ENCODE measurements at places on chromosomes 6 and 20. TPM values are rescaled to one million over a fixed set of nuclear protein-coding genes. Genes with fewer than 3 reads are reported as not detected.
A peak's percentile ranks its signal among the peaks of the same experiment; 100 is the strongest.

DNA sequence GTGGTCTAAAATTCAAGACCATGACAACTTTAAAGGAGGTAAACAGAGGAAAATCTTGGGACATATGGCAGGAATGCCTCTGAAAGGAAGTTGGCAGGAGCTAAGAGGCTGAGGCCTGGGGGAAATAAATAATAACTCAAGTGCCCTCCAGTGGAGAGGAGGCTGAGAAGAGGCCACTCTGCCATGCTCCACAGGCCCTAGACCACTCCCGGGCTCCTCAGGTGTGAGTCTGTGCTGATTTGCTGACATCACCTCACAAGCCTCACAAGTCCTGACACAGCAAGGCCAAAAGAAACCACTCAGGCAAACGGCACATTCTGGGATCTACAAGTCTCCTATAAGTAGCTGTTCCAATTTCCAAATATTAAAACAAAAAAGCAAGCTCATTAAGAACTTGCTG is 91.0 kb upstream of the RIPOR2 start:
- peak; percentile 75 for DNase-seq

- no peak for DNase-seq
Measured at GRCh38 chr20:62288535-62289105, 14.2 kb upstream of the ADRM1 start.

DNA sequence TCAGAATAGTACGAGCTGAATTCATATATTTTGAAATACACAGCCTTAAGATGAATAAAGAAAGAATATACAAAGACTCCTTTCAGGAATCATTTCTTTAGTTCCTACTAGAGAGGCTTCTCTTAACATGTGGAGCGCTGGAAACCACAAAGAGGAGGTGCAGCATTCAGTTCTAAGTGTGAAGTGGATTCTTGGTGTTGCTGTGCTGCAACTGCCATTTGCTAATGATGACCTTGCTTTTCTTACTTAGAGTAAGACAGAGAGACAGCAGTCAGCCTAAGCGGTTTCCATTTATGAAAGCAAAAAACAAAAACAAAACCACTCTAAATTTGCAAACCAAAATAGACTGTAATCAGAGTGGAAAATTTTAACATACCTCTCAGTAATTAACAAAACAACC is 629.0 kb downstream of the EPHA7 start:
- DNase-seq, result no peak

- no peak for DNase-seq
Measured at GRCh38 chr6:3471711-3472110, 14.9 kb upstream of the SLC22A23 start.

- peak; percentile 67 for DNase-seq
Measured at GRCh38 chr20:56004007-56004406, 1.3 kb downstream of the CBLN4 start.

DNA sequence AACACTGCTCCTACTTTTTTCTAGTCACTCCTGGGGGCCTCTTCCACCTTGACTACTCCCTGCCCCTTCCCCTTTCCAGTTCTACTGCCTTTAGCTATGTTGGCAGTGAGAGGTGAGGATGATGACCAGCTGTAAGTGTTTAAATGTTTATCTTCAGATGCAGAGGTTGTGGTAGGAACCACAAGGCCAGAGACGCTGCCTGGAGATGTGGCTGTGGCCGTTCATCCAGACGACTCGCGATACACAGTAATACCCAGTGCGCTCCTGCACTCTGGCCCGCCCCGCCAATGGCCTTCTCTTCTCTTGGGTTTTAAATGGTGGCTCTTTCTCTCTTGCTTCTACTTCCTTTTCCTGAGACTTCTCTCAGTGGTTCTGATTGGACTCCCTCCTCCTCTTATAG is 4.6 kb downstream of the VARS2 start:
- DNase-seq, result no peak

DNA sequence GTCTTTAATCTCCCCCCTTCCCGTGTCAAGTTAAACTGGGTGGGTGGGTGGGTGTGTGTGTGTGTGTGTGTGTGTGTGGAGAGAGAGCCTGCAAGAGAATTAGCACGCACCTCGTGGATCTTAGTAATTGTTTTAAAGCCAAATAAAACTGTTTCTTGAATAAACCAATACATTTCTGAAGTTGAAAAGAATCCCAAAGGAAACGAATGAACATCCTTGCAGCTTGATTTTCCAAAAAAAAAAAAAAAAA is 381 bp upstream of the BICRAL start:
- peak; percentile 72 for DNase-seq

GRCh38 chr20:53298911-53299310 is 294.7 kb downstream of the ZNF217 start:
- no peak for DNase-seq

DNA sequence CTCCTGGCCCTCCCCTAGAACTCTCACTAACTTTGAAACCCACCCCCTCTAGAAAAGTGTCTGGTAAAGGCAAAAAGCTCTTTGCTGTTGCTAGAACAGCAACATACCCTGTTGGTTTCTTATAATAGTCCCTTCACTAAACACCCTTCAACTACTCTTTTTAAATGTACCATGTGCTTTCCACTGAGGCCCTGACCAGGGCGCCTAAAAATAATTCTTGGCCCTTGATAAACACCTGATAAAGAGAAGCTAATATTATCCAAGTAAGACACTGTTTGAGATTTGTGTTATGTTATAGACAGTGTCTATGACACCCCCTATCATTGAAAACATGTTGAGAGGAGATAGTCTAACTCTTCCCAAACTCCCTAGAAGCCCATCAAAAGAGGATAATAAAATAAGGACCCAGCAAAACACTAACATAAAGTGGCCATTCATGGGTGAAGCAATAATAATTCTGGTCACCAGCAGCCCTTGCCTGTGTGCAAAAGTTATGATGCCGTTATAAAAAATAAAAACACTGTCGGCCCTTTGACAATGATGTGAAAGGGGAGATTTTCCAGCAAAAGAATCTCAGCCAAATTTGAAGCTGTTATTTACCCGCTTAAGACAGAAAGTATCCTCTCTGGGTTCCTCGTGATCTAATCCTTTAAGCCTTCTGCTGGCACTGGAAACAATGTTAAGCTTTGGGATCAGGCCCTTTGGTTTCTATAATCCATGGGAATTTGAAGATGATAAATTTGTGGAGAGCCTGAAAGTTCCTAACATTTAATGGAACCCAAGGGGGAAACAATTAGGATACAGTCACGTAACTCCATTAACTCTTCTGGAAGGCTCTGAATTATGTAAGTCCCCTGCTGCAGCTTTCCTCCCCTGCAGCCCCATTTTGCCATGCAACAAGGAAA is 122.6 kb upstream of the PLCB4 start:
- DNase-seq, result peak; percentile 77

DNA sequence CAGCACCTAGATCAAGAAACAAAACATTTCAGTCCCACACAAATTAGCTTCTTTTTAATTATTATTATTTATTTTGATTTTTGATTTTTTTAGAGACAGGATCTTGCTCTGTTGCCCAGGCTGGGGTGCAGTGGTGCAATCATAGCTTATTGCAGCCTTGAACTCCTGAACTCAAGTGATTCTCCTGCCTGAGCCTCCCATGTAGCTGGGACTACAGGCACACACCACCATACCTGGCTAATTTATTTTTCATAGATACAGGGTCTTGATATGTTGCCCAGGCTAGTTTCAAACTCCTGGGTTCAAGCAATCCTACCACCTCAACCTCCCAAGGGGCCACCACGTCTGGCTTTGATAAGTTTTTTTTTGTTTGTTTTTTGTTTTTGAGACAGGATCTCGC is 24.6 kb downstream of the SNAI1 start:
- DNase-seq, result no peak

GRCh38 chr6:4864519-4864918 is 88.3 kb downstream of the CDYL start:
- no peak for DNase-seq

DNA sequence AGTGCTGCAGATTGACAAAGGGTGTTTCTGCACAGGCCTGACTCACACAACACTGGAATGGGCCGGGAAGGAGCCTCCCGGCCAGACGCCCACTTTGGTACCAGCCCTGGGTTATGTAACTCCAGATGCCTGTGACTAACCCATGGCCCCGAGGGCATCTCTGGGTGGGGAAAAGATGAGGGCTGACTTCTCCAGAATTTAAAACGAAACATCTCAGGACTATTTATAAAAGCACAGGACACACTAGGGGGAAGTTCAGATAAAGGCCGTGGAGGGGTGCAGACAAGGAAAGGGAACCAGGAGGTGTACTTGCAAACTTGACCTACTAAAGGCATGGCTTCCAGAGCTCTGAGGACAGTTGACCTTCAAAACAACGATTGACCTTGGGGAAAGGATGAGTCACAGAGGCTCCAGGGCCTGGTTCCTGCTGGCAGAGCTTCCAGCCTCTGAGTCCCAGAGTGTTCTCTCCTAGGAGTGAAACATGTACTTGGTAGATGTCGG is 196.9 kb downstream of the NFATC2 start:
- no peak for DNase-seq

GRCh38 chr20:46182276-46183200 is 64.4 kb downstream of the CD40 start:
- DNase-seq, result no peak

GRCh38 chr6:35505999-35506412 is 6.7 kb downstream of the TULP1 start:
- no peak for DNase-seq

DNA sequence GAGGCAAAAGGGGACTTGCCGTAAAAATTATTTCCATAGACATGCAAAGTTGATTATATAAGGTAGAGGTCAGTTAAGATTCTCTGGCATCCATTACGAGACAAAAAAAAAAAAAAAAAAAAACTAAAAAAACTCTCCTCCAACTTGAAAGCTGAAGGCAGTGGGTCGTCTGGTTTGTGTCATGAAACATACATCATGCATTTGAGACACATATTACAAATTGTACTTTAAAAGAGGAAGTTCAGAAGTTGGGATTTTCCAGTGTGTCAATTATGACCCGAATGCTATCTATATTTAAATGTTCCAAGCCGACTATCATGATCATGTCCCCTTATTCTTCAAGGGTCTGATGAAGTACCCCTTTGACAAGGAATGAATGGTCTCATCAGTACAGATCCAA is 125.1 kb downstream of the ZNF217 start:
- no peak for DNase-seq

DNA sequence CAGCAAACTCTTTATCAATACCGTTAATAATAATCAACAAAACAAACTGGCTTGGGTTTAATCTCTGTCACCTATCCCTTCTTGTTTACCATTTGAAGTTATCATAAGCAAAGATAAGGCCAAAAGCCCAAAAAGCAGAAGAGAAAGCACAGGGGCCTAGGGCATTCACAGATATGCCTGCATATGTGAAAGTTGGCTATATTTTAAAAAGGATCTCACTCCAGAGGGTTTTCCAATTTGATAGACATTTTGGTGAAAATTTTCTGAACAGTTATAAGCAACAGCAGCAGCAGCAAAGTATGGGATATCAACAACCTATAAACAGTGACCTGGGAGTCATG is 101.1 kb downstream of the ATXN1 start:
- DNase-seq, result no peak

GRCh38 chr6:64335195-64335594 is 699.6 kb downstream of the PHF3 start:
- DNase-seq, result no peak

DNA sequence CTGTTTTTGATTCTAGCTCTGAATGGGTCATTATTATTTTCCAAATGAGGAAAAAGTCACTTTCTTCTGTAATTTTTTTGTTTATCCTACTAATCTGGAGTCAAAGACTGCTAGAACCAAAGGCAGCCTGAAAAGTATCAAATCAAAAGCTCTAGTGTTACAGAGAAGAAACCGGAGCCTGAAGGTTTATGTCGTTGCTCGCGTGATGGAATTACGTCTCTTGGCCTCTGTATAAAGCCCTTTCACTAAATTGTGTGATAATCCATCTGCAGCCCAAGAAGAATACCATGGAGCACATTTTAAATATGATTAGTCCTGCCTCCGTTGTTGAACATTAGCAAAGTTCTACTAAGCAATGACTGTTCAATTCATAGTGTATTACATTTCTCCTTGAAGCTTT is 738.6 kb downstream of the C6orf118 start:
- DNase-seq, result no peak

- DNase-seq, result peak; percentile 51
Measured at GRCh38 chr6:85498596-85499258, 48.8 kb downstream of the NT5E start.

GRCh38 chr6:83352424-83353061 is 78.3 kb downstream of the ME1 start:
- DNase-seq, result no peak

The KIAA1586 gene
- 3.2 TPM for polyA plus RNA-seq

The PRDM1 gene
- polyA plus RNA-seq, result 8.1 TPM

The RGS17 gene
- 0.17 TPM for polyA plus RNA-seq

The MTFR2 gene
- polyA plus RNA-seq, result 0.94 TPM

The BMP7 gene
- 1.1 TPM for polyA plus RNA-seq

The CTCFL gene
- 0.02 TPM for polyA plus RNA-seq

The OR2H2 gene
- polyA plus RNA-seq, result not detected

The PBX2 gene
- 56.0 TPM for polyA plus RNA-seq

The NNAT gene
- polyA plus RNA-seq, result 20.6 TPM

The PRSS16 gene
- polyA plus RNA-seq, result 11.0 TPM

The MYL9 gene
- 68.4 TPM for polyA plus RNA-seq

The NMBR gene
- 0.05 TPM for polyA plus RNA-seq

The HLA-DQB1 gene
- 169 TPM for polyA plus RNA-seq

The TPBG gene
- polyA plus RNA-seq, result 6.1 TPM

The KCNQ5 gene
- polyA plus RNA-seq, result 0.12 TPM

The CCN6 gene
- polyA plus RNA-seq, result not detected

The ADTRP gene
- polyA plus RNA-seq, result 4.0 TPM
